NCI-H226 (cell line): ENCODE measurements at places on chromosomes 1 and 21.

- no peak for DNase-seq
Observed at GRCh38 chr21:42393443-42393950, 2.4 kb downstream of the TMPRSS3 start.

DNA sequence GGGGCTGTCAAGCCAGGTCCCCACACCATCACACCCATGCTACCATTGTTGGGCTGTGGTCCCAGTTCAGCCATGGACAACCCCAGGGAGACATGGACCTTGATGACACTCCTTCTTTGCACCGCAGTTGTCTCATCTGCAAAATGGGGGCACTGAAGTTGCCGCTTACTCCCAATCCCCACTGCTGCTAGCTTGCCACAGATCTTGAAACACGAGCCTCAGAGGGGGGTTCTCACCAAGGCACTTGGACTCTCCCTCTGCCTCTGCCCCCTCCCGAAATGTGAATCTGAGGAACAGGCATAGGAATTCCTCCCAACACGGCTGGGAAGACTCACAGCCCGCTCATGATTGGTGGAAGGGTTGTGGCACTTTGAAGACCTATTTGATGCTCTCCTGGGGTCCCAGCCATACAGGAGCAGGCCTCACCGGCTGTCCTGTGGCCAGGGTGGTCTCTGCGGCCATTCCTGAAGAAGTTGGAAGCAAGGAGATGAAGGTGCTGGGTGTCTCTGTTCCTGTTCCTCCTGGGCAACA is 31.1 kb downstream of the RUNX3 start:
- DNase-seq, result no peak

DNA sequence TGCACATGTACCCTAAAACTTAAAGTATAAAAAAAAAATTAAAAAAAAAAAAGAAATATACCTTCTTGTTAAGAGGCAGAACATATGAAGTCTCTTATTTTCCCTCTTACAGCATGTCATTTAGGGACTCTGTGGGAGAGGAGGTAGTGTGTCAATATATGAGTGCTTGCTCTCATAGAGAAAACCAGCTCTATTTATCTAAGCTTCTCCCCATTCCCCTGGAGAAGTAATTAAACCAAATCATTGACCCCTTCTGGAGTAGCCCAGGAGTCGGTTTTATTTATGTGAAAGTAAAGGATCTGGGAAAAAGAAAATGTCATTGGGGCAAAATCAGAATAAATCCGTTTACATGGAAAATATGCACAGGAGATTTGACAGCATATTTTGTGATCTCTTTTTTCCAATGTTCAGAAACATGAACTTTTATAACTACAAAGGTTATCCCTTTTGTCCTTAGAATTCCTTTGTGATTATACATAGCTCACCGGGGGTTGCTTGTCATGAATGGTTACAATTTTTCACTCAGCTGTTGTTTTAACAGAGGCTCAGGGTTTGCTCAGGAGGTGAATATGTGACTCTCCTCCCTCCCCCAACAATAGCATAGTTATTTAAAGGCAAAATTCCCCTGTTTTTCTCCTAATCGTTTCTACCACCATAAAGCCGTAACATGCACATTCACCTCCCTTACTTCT is 114.5 kb upstream of the C1orf21 start:
- peak; percentile 23 for DNase-seq

DNA sequence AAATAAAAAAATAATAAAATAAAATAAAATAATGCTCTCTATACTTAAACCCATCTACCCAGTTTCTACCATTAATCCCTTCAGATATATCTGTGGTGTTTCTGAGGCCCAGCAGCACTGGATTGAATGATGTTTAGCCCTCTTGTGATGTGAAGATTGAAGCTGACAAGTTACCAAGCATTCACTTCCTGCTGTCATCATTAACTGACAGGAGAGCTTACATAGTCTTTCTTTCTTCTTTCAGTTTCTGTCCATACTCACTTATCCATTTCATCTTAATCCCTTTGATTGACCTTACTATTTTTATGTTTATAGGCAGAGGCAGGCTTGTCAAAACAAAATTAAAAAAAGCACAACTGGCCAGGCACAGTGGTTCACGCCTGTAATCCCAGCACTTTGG is 38.8 kb upstream of the PGD start:
- no peak for DNase-seq

DNA sequence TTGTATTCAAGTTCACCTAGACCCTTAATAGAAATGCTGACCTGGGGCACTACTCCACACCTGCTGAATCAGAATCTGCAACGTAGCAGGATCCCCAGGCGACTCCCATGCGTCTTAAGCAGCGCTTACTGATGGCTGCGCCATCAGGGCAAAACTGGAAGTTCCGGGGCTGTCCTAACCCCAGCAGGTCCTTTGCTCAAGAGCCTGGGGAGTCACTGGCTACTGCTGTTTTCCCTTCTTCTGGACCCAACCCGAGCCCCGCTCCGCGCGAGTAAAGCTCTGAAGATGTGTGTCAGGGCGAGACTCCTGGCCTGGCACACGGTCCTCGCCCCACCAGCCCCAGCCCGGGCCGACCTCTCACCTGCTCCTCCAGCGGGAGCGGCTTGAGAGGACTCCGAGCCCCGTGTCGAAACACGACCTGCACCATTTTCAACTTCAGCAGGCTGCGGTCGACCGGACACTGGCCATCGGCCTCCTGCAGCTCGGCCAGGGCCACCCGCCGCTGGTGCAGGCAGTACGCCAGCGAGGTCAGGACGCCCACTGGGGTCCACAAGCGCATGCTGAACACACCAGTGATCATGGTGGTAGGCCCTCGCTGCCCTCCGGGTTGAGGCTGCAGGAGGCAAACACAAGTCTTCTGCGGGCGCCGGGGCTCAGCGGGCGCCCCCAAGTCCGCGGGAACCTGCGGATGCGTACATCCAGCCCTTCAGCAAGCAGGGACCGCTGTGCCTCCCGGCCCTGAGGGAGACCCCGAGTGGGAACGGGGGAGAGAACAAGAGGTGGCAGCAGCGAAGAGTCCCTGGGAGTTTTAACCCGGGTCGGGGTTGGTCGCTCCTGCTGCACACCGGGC is 630 bp downstream of the ACP6 start:
- no peak for DNase-seq
